ENCODE measurements at places on chromosomes 6 and 20. TPM values are rescaled to one million over a fixed set of nuclear protein-coding genes. Genes with fewer than 3 reads are reported as not detected.
A peak's percentile ranks its signal among the peaks of the same experiment; 100 is the strongest.

MUCL3 gene
- total RNA-seq = not detected

CD164 gene
- 81.0 TPM for total RNA-seq

ARMH2 gene
- not detected for total RNA-seq

FAM83C gene
- not detected for total RNA-seq

CCR6 gene
- not detected for total RNA-seq

OR2H2 gene
- total RNA-seq = not detected

FAM210B gene
- total RNA-seq = 15.7 TPM

C20orf204 gene
- 0.85 TPM for total RNA-seq

GTSF1L gene
- not detected for total RNA-seq

NUP43 gene
- total RNA-seq = 71.8 TPM

- no peak overlapping the region for H3K4me3 ChIP-seq
- H3K36me3 ChIP-seq = no peaks in the 10 kb centered on the region
- no peak overlapping the region for H3K27ac ChIP-seq
- no peaks in the 10 kb centered on the region for H3K4me1 ChIP-seq
Observed at GRCh38 chr6:23692184-23692583, 433.8 kb upstream of the NRSN1 start.

GRCh38 chr6:81890846-81891245 is 138.4 kb upstream of the TENT5A start:
- H3K27me3 ChIP-seq = no peaks in the 10 kb centered on the region
- no peak for DNase-seq
- H3K36me3 ChIP-seq = no peaks in the 10 kb centered on the region

GRCh38 chr6:16409531-16410441 is 171.4 kb downstream of the GMPR start:
- H3K4me3 ChIP-seq = no peak overlapping the region
- DNase-seq = peak; percentile 84
- H3K36me3 ChIP-seq = no peaks in the 10 kb centered on the region
- no peak overlapping the region for H3K27ac ChIP-seq
- no peaks in the 10 kb centered on the region for H3K27me3 ChIP-seq

DNA sequence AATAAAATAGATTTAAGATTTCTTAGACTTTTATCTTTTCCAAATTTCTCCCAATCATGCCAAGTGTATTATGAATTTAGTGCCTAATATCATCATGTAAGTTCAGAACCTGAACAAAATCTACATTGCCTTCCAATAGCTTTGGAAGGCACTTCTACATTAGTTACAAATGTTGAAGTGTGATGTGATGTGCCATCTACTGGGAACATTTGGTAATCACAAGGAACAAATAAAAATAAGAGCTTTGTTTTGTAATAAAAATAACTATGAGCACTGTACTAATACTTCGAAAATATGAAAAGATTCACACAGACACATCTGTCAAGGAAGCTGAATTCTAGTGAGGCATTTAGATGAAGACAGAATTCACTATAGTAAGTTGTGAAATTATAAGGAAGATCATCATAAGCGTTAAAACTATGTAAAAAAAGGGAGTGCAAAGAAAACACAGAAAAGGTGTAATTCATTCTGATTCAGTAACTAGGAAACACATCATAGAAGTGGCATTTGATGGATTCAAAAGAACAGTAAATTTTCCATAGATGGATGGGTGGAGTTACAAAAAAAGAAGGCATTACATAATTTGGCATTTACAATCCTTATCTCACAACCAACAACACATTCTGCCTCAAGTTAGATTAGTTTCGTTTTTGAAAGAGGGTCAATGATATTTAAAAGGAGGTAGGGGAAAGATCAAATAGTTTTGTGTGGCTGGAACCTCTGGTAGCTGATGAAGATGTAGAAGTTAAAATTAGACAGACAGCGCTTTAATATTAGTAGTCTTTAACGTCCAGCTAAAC is 161.0 kb downstream of the ASCC3 start:
- peak; percentile 33 for DNase-seq
- H3K36me3 ChIP-seq = no peaks in the 10 kb centered on the region
- peak overlapping the region; percentile 56 for H3K27ac ChIP-seq
- no peaks in the 10 kb centered on the region for H3K27me3 ChIP-seq
- no peaks in the 10 kb centered on the region for H3K4me1 ChIP-seq

- H3K27ac ChIP-seq = no peak overlapping the region
- H3K4me1 ChIP-seq = no peaks in the 10 kb centered on the region
- H3K36me3 ChIP-seq = no peaks in the 10 kb centered on the region
- no peaks in the 10 kb centered on the region for H3K27me3 ChIP-seq
- DNase-seq = no peak
Observed at GRCh38 chr20:49859011-49859410, 46.4 kb downstream of the SLC9A8 start.

- no peaks in the 10 kb centered on the region for H3K4me1 ChIP-seq
- H3K27ac ChIP-seq = no peak overlapping the region
- H3K4me3 ChIP-seq = no peak overlapping the region
- H3K36me3 ChIP-seq = no peaks in the 10 kb centered on the region
- DNase-seq = no peak
Observed at GRCh38 chr6:24738741-24739140, 19.8 kb upstream of the C6orf62 start.

DNA sequence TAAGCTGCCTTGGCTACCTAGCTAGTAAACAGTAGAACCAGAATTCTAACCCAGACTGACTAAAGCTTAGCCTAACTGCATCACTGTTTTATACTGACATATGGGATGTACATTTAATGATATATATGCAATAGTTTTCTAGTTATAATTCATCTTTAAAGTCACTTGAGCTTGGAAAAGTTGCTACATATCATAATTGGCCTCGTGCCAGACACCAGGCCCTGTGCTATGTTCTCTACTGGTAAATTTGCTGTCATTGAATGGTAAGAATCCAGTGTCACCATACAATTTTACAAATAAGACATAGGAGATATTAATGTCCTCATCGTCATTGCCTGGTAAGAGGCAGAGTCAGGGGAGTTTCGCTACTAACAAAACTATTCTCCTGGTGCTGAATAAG is 396.8 kb downstream of the CDKAL1 start:
- H3K4me3 ChIP-seq = no peak overlapping the region
- no peaks in the 10 kb centered on the region for H3K36me3 ChIP-seq

- H3K4me1 ChIP-seq = peaks cover 7% of the 10 kb centered on the region
- H3K36me3 ChIP-seq = no peaks in the 10 kb centered on the region
- no peak overlapping the region for H3K4me3 ChIP-seq
- H3K27me3 ChIP-seq = no peaks in the 10 kb centered on the region
- no peak for DNase-seq
- no peak overlapping the region for H3K27ac ChIP-seq
Observed at GRCh38 chr6:146594495-146594894, 4.3 kb upstream of the ADGB start.

DNA sequence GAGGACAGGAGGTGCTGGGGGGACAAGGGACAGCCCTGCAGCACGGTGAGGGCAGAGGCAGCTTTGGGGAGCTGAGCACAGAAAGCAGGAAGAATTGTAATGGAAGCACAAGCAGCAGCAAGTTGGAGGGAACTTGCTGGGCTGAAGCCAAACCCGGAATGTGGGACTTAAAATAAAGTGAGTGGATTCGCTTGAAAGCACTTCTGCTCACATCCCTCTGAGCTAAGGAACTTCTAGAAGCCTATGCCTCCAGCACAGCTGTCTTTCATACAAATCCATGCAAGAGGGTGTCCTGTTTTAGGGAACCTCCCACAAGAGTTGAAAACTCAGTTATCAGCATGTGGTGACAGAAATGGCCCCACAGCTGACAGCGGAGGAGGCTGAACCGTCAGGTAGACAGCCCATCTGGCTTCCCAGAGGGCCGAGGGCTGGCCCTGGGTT is 71.4 kb upstream of the MLN start:
- peaks cover 5% of the 10 kb centered on the region for H3K4me1 ChIP-seq
- no peak for DNase-seq
- H3K27me3 ChIP-seq = no peaks in the 10 kb centered on the region
- H3K4me3 ChIP-seq = no peak overlapping the region

GRCh38 chr6:156471000-156471399 is 306.2 kb upstream of the ARID1B start:
- H3K4me1 ChIP-seq = no peaks in the 10 kb centered on the region
- no peak for DNase-seq
- no peak overlapping the region for H3K4me3 ChIP-seq
- H3K27ac ChIP-seq = no peak overlapping the region
- H3K27me3 ChIP-seq = no peaks in the 10 kb centered on the region

GRCh38 chr20:18657575-18657974 is 69.7 kb downstream of the DTD1 start:
- no peak overlapping the region for H3K27ac ChIP-seq
- no peaks in the 10 kb centered on the region for H3K36me3 ChIP-seq
- H3K27me3 ChIP-seq = no peaks in the 10 kb centered on the region
- DNase-seq = no peak
- H3K4me3 ChIP-seq = no peak overlapping the region
- H3K4me1 ChIP-seq = no peaks in the 10 kb centered on the region

DNA sequence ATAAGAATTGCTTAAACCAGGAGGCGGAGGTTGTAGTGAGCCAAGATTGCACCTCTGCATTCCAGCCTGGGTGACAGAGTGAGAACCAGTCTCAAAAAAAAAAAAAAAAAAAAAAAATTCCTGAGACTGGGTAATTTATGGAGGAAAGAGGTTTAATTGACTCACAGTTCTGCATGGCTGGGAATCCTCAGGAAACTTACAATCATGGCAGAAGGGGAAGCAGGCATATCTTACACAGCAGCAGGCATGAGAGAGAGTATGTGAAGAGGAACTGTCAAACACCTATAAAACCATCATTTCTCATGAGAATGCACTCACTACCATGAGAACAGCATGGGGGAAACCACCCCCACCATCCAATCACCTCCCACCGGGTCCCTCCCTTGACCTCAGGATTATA is 1.8 kb upstream of the FKBP1A start:
- no peak for DNase-seq
- no peak overlapping the region for H3K27ac ChIP-seq
- no peak overlapping the region for H3K4me3 ChIP-seq
- H3K4me1 ChIP-seq = peaks cover 32% of the 10 kb centered on the region
- H3K27me3 ChIP-seq = peaks cover 27% of the 10 kb centered on the region
- H3K36me3 ChIP-seq = no peaks in the 10 kb centered on the region

DNA sequence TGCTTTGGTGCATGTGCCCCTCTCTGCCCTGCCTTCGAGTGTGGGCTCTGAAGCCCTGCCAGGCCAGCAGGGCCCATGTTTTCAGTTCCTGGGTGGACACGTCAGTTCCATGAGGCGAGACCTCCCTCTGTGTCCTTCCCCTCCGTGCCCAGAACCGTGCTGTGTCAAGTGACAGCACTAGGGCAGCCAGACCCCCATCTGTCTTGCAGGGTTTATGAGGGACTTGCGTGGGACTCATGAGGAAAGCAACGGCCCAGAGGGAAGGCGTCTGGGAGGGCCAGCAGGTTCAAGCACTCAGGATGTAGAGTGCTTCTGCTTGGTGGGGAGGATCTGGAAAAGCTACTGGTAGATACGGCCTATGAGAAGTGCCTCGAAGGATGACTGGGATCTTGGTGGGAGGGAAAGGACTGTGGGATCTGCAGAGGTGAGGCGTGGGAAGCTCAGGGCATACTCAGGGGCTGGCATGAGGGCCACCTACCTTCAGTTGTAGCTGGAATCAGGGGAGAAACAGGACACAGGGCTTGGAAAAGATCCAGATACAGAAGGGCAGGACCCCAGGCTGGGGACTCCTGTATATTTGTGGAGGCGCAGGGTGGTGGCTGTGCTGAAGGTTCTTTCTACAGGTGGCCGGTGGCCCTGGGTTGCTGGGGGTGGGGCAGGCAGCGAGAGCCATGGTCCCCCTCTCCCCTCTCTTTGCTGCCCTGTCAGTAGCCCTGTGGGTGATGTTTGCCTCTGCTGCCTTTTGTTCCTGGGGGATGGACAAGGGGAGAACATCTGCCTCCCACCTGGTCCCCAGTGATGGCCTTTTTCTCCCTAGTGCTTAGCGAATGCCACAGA is 5.5 kb downstream of the NPEPL1 start:
- DNase-seq = no peak
- H3K27ac ChIP-seq = no peak overlapping the region
- H3K4me3 ChIP-seq = no peak overlapping the region
- no peaks in the 10 kb centered on the region for H3K27me3 ChIP-seq
- no peaks in the 10 kb centered on the region for H3K36me3 ChIP-seq
- peaks cover 6% of the 10 kb centered on the region for H3K4me1 ChIP-seq

GRCh38 chr20:44800391-44801046 is 9.8 kb downstream of the RIMS4 start:
- peak; percentile 68 for DNase-seq
- H3K27me3 ChIP-seq = no peaks in the 10 kb centered on the region
- H3K36me3 ChIP-seq = no peaks in the 10 kb centered on the region
- H3K27ac ChIP-seq = peak overlapping the region; percentile 46
- peaks cover 15% of the 10 kb centered on the region for H3K4me1 ChIP-seq
- no peak overlapping the region for H3K4me3 ChIP-seq

DNA sequence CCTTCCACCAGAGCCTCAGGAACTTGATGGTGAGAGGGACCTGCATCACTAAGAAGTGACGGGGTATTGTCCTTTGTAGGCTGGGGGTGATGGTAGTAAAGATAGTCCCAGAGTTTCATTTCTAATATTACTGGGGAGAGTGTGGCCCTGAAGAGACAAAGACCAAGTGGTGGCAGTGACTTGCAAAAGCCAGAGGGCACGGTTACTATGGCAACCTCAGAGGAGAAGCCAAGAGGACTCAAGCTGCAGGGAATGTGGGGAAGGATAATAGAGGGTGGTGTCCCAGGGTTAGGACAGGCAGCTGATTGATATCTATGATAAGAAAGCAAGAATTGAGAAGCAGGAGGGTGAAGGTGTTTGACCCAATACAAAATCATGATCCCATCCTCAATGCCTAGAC is 42.5 kb downstream of the HLA-G start:
- H3K4me1 ChIP-seq = no peaks in the 10 kb centered on the region
- peak; percentile 20 for DNase-seq
- no peaks in the 10 kb centered on the region for H3K36me3 ChIP-seq
- H3K4me3 ChIP-seq = no peak overlapping the region
- H3K27me3 ChIP-seq = peaks cover 9% of the 10 kb centered on the region

- no peaks in the 10 kb centered on the region for H3K4me1 ChIP-seq
- no peaks in the 10 kb centered on the region for H3K27me3 ChIP-seq
- H3K27ac ChIP-seq = no peak overlapping the region
Observed at GRCh38 chr20:33202451-33202850, 14.7 kb upstream of the BPIFA3 start.

GRCh38 chr6:161792851-161793493 is 519.1 kb upstream of the AGPAT4 start:
- no peak overlapping the region for H3K27ac ChIP-seq
- H3K4me3 ChIP-seq = no peak overlapping the region
- no peaks in the 10 kb centered on the region for H3K4me1 ChIP-seq
- DNase-seq = no peak
- no peaks in the 10 kb centered on the region for H3K27me3 ChIP-seq
- H3K36me3 ChIP-seq = no peaks in the 10 kb centered on the region

All from GM23338 (cell line).